ENCODE measurements at places on chromosomes 5 and 9. TPM values are rescaled to one million over a fixed set of nuclear protein-coding genes. Genes with fewer than 3 reads are reported as not detected.

DNA sequence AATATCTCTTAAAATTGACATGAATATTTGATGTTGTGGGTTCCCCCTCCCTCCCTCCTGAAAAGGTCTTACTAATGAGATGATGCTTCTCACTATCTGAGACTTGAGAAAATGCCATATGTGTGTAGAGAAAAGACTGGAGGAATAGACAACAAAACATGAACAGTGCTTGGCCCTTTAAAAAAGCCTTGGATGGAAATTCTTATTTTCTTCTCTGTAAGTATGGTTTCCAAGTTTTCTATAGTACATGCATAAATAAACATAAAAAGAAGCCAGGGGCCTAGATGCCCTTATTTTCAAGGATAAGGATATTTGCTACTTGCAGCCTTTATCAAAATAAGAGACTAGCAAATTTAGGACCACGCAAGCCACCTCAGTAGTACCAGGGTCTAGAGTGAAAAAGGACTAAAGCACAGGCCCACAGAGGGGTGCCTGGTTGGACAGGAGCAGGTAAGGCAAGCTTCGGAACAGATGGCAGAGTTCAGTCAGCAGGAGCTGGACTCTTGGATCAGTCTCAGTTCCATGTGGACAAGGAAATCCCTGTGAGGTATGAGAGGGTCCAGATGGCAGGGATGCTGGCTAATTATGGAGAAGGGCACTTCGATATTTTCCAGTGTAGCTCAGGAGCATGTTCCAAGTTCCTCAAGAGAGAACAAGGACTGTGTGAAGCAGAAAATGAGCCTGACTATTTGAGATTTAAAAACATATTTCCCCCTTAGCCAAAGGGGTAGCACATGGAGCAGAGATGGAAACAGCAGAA is 4.6 kb upstream of the ANP32B start:
- no peak for DNase-seq

DNA sequence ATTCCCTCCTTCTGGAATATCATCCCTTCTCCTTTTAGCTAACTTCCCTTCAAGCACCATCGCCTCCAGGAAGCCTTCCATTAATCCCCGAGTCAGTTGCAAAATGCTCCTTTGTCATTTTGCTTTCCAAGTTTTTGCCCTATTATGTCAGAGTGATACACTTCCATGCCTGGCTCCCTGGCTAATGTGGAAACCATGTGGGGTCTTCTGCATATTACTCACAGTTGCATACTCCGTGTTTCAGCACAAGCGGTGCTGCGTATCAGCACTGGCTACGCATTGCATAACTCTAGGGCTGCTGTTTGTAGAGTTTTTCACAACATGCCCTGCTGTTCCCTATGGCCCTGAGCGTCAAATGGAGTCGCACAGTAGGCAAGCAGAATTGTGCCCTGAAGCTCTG is 1.9 kb downstream of the TEX53 start:
- DNase-seq: no peak

GRCh38 chr5:137566780-137567179 is 67.7 kb upstream of the SPOCK1 start:
- DNase-seq: no peak

DNA sequence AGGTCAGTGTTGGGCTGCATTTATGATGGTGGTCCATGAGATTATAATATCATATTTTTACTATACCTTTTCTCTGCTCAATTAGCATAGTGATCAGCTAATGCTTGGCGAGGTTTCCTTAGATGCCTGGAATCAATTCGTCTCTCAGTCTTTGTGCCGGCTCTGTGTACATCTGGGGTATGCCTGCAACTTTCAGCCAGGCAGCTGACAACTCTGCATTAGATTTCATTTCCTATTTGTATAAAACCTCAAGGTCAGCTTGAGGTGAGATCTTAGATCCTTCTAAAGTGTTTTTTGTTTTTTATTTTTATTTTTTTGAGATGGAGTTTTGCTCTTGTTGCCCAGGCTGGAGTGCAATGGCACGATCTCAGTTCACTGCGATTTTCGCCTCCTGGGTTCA is 86.8 kb downstream of the MELK start:
- no peak for DNase-seq

GRCh38 chr5:147063943-147064342 is 170.9 kb upstream of the STK32A start:
- no peak for DNase-seq

GRCh38 chr5:78670701-78671269 is 22.2 kb upstream of the LHFPL2 start:
- no peak for DNase-seq

- no peak for DNase-seq
Measured at GRCh38 chr9:113958556-113958955, 82.4 kb downstream of the ZNF618 start.

DNA sequence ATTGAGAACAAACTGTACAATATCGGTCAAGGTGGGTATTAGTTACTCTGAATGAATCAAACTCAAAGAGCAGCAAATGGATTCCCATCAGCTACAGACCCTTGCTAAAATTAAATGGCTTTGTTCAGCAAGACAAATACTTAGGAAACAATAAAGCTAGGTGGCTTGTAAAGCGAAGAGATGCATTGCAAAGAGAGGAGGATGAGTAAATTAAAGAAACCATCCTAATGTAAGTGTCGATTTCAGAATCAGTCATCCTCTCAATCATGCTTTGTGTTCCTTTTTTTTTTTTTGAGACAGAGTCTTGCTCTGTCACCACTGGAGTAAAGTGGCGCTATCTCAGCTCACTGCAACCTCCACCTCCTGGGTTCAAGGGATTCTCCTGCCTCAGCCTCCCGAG is 359.2 kb upstream of the ZNF462 start:
- no peak for DNase-seq

DNA sequence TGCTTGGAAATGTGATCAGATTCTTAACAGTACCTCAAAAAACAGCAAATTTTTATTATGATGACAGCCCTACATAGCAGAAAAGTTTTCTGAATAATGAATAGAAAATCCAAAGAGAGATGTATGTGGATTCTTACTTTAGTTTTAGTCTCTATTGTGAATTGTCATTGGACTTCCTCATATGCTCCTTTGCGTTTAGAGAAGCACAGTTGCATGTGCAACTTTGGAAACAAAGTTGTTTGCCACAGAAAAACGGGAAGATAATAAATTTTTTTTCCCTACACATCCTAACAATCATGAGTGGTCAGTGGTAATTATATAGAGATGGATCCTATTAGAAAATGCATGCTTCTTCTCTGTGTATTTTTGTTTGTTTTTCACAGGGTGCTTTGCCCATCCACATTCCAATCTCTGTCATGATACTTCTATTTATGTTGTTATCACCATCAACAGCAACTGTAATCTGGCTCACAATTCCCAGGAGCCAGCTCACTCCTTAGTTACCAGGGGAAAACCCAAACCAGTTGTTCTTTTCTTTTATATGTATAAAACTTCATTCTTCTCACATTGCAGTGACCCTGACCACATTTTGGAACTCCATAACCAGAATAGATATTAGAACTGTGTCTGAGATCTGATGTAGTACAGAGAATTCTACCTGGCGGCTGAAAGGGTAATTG is 118.7 kb downstream of the NDUFS4 start:
- no peak for DNase-seq

DNA sequence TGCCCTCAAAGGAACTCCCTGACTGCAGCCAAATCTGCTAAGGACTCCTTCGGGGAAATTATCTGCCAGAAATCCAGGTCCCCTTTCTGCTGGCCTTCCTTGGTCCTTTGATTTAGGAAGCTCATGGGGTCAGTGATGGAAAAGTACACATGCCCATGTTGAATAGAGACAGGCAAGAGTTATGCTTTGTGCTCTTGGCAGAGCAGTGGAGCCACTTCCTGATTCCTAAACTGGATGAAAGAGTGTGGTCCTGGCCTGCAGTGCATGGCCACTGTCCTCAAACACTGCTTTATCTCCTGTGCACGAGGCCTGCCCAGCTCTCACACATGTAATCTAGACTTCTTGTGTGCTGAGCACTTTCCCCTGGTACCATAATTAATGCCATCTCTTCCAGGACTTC is 2.0 kb upstream of the EBF1 start:
- DNase-seq: no peak

DNA sequence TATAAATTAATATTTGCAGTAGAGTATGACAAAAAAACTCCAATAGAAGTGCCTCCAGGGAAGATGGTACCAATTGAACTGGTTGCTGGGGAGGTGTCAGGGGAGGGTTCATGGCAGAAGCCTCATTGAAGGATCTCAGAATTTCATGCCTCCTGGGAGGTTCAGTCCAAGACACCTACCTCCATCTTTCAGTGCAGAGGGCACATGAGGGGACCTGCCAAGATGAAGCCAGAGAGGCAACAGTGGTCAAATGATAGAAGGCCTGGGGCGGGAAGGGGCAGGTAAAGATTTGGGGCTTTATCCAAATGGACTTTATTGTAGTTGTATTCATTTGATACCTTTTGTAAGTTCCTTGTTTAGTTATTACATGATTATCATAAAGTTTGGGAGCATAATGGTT is 25.9 kb upstream of the KCNIP1 start:
- DNase-seq: no peak

DNA sequence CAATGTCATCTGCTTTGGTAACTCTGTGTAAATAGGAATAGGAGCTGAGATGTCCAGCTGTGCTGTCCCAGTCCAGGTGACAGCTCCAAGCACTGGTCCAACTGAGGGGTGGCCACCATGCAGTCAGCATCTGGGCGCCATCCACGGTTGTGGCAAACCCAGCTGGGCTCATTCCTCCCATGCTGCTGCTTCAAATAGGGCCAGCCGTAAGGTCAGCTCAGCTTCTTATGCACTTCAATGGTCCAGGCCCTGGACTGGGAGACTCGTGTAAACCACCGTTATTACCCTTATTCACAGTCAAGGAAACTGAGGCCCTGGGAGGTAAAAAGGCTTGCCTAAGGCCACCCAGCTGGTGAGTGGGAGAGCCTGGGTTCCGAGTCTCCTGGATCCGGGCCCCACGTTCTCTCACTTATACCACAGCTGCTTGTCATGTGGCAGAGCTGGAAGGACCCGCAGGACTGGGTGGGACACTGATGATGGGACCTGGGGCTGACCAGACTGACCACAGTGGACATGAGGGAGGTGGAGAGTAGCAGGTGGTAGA is 38.7 kb upstream of the ANGPTL2 start:
- no peak for DNase-seq

GRCh38 chr5:151258816-151259215 is 5.8 kb downstream of the GM2A start:
- no peak for DNase-seq

- DNase-seq: no peak
Measured at GRCh38 chr5:104048231-104048630, 485.6 kb upstream of the NUDT12 start.

DNA sequence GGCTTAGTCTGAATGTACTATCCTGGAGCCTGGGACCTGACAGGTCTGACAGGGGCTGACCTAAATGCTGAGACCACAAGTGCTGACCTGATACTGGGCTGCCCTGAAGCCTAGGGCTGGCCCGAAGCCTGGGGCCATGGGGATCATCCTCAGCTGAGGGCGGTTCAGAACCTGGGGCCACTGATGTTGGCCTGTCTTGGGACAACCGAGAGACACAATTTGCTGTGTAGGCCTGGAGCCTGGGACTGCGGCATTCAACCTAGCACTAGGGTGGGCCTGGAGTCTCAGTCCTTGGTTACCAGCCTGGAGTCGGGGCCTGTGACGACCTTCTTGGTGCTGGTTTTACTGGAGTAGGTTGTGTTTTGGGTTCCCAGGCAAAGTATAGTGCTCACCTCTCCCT is 46.3 kb downstream of the SRFBP1 start:
- no peak for DNase-seq

- peak; percentile 20 for DNase-seq
Measured at GRCh38 chr5:94613583-94613982, 4.8 kb downstream of the KIAA0825 start.

GRCh38 chr5:17670353-17670752 is 36.1 kb downstream of the TAF11L14 start:
- no peak for DNase-seq

- DNase-seq: no peak
Measured at GRCh38 chr9:78049484-78049883, 17.9 kb upstream of the GNAQ start.

GRCh38 chr9:120258096-120258495 is 321.9 kb downstream of the CDK5RAP2 start:
- no peak for DNase-seq

GRCh38 chr9:18359335-18359734 is 114.6 kb upstream of the ADAMTSL1 start:
- DNase-seq: no peak

- DNase-seq: no peak
Measured at GRCh38 chr9:79757881-79758669, 186.3 kb downstream of the TLE4 start.

DNA sequence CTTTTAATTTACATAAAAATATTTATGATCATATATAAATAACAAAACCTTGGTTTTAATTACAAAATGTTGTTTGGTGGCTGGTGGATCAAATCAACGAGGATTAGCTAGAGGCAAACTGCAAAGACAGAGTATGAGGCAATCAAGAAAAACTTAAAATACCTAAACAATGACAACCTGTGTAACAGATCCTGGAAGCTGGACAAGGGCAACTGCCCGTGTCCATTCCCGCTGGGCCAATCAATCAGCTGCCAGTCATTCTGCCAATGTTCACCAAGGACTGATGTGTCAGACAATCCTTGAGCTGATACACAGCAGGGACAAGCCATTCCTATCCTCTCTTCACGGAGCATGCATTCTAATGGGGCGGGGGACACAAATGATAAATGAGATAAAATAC is 3.2 kb upstream of the TENT4A start:
- no peak for DNase-seq

- DNase-seq: peak; percentile 38
Measured at GRCh38 chr5:61319388-61320146, 12.5 kb upstream of the ZSWIM6 start.

The PCDHB12 gene
- not detected for total RNA-seq

The PHYHD1 gene
- total RNA-seq: 1.5 TPM

The TMOD1 gene
- total RNA-seq: 0.47 TPM

The ASB6 gene
- total RNA-seq: 16.6 TPM

The SLC45A2 gene
- not detected for total RNA-seq

The BHMT2 gene
- not detected for total RNA-seq

The PKN3 gene
- total RNA-seq: 9.3 TPM

The CTSV gene
- total RNA-seq: 0.34 TPM

The ADCY2 gene
- total RNA-seq: not detected

The PCDHGB4 gene
- not detected for total RNA-seq

The ADAMTS13 gene
- 2.9 TPM for total RNA-seq

The DIMT1 gene
- total RNA-seq: 51.3 TPM

The ZNF300 gene
- total RNA-seq: 1.1 TPM

The INSL6 gene
- not detected for total RNA-seq

Data from activated CD8-positive, alpha-beta T cell treated with anti-CD3 and anti-CD28 coated beads for 36 hours (primary cell).